ENCODE measurements at places on chromosomes 3 and 15.

DNA sequence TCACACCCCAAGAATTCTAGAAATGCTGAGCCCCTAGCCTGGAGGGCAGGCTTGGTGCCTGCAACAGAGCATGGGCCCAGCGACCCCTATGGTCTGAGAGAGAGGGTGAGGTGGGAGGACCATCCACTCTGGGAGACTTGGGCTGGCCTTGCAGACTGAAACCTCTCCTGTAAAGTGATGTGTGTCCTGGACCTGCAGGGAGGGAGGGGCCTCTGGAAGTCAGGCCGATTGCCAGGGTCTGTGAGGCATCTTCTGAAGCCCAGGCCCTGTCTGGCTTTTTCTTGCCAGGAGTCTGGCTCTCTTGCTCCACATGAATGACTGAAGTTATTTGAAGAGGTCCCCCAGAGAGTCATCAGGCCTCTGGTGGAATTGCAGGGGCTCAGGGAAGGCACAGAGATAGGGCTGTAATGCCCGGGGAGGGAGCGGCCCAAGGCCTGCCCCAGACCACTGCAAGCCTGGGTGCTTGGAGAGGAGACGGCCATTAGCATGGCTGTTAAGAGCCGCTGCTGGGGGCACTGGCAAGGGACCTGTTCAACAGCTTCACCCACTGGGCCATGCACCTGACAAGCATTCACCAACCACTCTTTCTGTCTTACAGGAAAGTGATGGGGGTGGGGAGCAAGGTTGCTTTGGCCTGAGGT, 56.0 kb upstream of the CHRNA7 start:
- no peak for DNase-seq

DNA sequence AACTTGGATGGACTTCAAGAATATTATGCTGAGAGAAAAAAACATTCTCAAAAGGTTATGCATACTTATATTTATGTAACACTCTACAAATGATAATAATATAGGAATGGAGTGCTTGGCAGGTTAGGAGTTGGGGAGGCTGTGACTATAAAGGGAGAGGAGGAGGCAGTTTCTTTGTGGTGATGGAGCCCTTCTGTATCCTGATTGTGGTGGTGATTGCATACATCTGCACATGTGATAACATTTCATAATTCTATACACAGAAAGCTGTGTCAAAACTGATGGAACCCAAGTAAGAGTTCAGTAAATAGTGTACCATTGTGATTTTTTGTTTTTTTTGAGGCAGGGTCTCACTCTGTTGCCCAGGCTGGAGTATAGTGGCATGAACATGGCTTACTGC, 31.7 kb upstream of the FAM3D start:
- DNase-seq: no peak

DNA sequence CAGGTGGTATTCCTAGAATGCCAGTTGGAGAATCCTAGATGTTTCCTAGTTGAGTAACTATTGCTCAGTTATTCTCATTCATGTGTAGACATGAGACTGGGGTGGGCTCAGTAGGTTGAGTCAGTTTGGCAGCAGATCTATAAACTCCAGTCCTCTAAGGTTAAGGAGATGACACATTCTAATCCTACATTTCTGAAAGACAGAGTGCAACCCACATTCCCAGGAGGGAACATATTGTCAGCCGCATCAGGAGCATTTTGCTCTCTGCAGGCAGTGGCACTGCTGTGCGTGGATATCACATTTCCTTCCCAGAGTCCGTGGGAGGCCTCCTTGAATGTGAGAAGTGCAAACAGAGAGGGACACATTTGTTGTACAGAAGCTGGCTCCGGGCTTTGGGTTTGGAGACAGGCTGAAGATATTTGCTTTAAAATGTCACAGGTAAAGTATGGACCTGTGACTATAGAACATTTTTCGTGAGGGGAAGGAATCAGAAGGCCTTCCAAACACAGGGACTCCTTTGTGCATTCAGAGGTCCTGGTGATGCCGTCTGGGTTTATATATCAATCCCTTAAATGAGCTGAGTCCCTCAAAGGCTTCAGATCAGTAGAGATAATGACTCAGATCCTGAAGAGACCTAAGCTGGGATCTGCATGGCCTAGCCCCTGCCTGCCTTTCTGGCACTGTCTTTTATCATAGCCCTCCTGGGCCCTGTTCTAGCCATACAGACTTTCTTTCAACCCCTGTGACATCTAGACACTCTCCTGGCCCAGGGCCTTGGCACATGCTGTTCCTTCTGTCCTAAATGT, 156.5 kb downstream of the CADPS start:
- no peak for DNase-seq

DNA sequence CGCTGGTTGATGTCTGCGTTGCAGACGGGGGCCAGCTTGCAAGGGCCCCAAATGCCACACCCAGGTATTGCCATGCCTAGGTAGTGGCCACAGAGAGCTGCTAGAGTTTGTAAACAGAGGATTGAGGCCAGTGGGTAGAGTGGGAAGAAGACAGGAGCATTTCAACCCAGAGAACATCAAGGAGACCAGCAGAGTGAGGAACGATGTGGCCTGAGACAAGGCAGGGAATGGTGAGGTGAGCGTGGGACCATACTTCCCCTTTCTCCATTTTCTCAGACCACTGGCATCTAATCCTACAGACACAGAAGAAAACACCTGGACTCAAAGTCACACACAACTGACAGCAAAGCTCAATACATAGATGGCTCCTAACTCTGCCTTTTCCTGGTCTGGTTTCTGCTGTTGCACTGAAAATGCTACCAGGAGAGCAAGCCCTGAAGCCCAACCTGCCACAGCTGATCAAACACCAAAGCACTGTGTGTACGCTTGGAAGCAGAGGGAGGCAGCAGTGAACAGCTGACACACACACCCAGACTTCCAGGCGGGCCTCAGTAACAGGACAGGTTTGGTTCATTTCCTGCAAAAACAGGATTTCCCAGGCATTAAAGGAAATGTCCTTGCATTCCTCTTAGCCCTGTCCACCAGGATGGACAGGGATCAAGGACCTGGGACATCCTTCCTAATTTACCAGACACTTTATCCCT, 1.6 kb downstream of the FAM174B start:
- no peak for DNase-seq

DNA sequence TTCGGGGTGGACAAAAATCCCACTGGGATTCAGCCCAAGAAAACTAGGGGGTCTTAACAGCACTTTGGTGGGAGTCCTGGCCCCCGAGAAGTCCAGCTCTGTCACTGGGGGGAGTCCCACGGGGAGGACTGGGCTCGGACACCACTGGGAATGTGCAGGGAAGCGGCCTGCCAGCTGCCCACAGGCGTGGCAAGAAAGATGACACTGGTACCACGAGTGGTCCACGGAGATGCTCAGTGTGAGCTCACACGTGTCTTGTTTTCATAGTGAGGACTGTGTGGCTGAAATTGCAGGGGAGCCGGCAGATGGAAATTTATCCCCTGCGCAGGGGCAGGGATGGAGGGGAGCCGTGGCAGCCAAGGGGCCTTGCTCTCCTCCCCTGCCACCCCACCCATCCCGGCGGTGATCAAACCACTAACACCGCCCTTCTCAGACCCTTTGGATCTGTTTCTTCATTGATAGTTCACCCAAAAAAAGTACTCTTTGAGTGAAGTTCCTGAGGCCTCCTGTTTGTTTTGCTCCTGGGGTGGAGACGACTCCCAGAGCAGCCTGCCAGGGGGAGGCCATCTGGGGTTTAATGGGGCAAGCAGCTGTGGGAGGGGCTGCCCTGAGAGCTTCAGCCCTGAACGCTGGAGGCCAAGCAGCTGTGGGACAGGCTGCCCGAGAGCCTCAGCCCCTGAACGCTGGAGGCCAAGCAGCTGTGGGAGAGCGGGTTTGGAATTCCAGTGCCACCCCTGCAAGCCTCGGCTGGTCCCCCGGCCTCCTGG, 130.9 kb downstream of the LRRK1 start:
- no peak for DNase-seq

- no peak for DNase-seq
These were observed 15.2 kb downstream of the DAZL start for GRCh38 chr3:16589867-16590624.

DNA sequence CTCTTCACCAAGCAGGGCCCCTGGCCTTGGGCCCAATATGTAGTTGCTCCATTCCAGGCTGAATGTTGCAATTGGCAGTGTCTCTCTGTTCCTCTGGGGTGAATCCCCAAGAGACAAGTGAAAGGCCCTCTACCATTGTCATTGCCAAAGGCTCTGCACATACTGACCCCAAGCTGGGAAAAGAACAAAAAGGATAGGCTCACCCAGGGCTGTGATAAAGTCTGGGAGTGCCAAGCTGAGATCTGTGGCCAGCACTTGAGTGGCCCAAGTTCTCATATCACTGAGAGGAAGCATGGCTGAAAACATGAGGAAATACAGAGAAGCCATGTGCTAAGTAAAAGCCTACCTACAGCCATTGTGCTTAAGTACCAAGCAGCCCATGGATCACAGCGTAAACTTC, 612.2 kb upstream of the EPHA6 start:
- no peak for DNase-seq

- no peak for DNase-seq
These were observed 29.3 kb downstream of the RFTN1 start for GRCh38 chr3:16484216-16484615.

DNA sequence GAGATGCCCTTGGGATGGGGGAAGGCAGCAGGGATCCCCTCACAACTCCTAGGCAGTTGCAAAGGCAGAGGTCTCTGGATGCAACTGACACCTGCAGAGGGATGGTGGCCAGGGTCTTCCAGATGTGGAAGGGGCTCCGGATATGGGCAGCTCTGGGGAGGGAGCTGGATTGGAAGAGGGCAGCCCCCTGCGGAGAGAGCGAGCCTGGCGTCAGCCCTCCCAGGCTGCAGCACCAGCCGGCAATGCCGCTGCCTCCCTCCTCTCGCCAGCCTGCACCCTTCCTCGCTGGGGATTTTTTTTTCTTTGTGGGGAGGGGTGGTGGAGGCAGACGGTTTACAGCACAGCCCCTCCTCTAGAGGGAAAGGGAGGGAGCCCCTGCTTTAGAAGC, 1.6 kb downstream of the INSYN1 start:
- no peak for DNase-seq

DNA sequence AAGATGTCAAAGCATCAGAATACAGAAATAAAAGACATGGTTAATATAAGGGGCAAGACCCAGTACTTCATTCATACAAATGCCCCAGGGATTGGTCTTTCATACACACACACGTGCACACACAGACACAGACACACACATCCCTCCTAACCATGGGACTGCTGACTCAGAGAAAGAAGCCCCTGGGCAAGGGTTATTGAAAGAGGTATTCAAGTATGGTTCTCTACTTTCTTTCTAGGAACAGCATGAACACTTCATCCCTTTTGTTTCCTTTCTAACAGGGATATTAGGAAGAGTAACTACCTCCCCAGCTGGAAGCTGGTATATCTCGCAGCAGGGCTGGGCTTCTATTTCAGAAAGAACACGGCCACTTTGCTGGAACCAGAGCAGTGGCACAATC, 33.2 kb upstream of the ZFAND6 start:
- DNase-seq: no peak

- no peak for DNase-seq
These were observed 51.6 kb downstream of the ATP10A start for GRCh38 chr15:25811481-25811906.

DNA sequence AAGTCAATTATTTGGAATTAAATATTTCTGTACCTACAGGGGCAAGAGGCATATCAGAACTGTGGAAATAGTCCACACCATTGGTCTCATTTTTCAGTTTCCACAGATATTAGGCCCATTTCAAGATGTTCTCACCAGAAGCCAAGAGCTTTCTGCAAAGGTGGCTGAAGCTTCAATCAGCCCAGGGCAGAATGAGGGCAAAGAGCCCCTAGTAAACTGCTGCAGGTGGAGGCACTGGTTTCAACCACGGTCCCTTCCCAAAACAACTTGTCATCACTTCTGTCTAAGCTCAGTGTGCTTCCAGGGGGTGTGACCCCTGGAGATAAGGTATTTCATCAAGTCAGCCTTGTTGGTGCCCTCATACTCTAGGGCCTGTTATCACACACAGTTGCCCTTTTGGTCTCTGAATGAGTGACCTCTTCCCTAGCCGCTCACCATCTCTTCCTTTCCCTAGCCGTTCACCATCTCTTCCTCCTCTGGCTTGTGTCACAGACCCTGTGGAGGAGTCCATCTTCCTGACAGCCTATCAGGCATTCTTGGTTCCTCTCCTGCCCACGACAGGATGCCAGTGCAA, 21.2 kb downstream of the IL17RD start:
- DNase-seq: no peak

GRCh38 chr3:190644766-190645165, 130.9 kb downstream of the IL1RAP start:
- no peak for DNase-seq

GRCh38 chr3:110397115-110397514, 674.5 kb upstream of the NECTIN3 start:
- no peak for DNase-seq

GRCh38 chr15:67025719-67026609, 39.4 kb upstream of the SMAD3 start:
- DNase-seq: no peak

DNA sequence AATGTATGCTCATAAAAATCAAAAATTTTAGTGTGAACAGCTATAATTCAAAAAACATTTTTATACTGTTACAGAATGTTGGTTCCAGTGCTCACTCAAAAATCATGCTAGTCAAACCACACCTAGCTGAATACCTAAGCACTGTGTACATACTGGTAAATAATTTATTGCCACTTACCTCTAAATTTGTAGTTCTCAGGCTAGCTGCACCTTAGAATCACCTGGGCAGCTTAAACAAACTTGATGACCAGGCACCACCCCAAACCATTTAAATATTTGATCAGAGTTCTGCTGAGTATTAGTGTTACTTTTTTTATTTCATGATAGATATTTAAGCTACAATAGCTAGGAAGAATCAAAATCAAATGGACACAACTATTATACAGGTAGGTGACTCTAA, 32.3 kb upstream of the TMCO5A start:
- no peak for DNase-seq

DNA sequence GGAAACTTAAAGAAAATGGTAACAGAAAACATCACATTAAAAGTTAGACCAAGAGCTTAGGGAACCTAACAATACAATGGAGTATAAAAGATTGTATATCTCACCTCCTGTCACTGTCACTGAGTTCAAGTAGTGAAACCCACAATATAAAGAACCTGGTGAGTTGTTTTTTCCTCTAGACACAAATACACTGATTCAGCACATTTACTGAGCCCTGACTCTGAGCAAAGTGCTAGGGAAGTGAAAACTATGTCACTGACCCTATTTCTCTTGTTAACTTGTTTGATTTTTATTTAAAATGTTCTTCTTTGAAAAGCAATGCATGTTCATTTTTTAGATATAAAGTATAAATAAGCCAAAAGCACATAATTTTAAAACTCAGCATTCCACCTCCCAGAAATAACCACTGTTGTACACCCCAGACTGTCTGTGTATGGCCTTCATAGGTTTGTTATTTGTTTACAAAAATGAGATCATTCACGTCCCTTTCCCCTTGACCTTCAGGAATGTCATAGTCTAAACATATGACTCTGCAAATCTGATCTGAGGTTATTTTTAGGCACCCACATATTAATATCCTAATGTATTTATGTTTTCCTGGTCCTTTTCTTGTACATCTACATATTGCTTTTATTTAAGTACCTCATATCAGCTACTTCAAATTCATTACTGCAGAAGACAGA, 69.2 kb upstream of the CSTA start:
- no peak for DNase-seq
